Bronchial epithelial cell (primary cell): ENCODE measurements at places on chromosomes 7 and 10. TPM values are rescaled to one million over a fixed set of nuclear protein-coding genes. Genes with fewer than 3 reads are reported as not detected.

The FAM180A gene
- total RNA-seq, result 0.26 TPM in 1 of 2 replicates, not detected in the other

The AKR1E2 gene
- 4.2 and 6.1 TPM in 2 replicates for total RNA-seq

The GPR158 gene
- total RNA-seq, result under 0.01 TPM in 1 of 2 replicates, not detected in the other

The HOXA3 gene
- not detected in 2 replicates for total RNA-seq

The CYP3A7 gene
- not detected in 2 replicates for total RNA-seq

The OR6V1 gene
- not detected in 2 replicates for total RNA-seq

The MACC1 gene
- total RNA-seq, result 15.5 and 19.2 TPM in 2 replicates

The SCIN gene
- total RNA-seq, result 0.26 TPM in 2 replicates

The GSTO2 gene
- 24.7 and 29.2 TPM in 2 replicates for total RNA-seq

The CLCN1 gene
- total RNA-seq, result under 0.01 and 0.13 TPM in 2 replicates

The SLC18A3 gene
- total RNA-seq, result not detected in 2 replicates

The FLNC gene
- 0.64 and 1.8 TPM in 2 replicates for total RNA-seq

The XRCC2 gene
- 0.26 TPM in 2 replicates for total RNA-seq

The PRSS37 gene
- not detected in 2 replicates for total RNA-seq

The CDHR1 gene
- 0.53 and 0.90 TPM in 2 replicates for total RNA-seq

The CALHM1 gene
- total RNA-seq, result not detected in 2 replicates

The DPP6 gene
- total RNA-seq, result not detected in 2 replicates

The SH2D4B gene
- under 0.01 TPM in 2 replicates for total RNA-seq

The PAX2 gene
- not detected in 2 replicates for total RNA-seq

The SORCS1 gene
- not detected in 2 replicates for total RNA-seq

The LRGUK gene
- under 0.01 and 0.26 TPM in 2 replicates for total RNA-seq
